ENCODE measurements at places on chromosomes 7 and 10. TPM values are rescaled to one million over a fixed set of nuclear protein-coding genes. Genes with fewer than 3 reads are reported as not detected.

Gene WIPF3
- total RNA-seq, result not detected

Gene POLR2J3
- 22.7 TPM for total RNA-seq

Gene OPALIN
- not detected for total RNA-seq

Gene AQP1
- 0.39 TPM for total RNA-seq

Gene ZPBP
- not detected for total RNA-seq

DNA sequence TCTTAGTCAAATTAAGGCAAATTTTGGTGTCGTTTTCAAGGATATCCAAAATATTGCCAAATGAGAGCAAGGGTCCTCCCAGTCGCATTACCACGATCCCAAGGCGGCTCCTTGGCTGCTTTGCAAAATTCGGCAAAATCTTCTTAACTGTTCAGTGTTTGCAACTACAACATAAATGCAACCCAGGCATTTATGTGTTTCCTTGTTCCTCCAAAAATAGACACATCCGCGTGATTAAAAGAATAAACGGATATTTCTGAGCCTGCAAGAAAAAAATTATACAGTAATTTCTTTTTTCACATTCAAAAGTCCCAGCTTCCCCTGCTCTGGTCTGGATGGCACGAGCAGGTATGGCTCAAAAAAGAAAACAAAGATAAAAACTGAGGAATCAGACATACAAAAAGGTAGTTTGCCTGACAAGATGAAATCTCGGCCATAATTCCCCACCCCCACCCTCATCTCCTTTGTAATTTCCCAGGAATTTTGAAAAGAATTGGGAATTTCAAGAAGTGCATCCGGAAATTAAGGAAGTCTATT is 6.0 kb downstream of the SKIDA1 start:
- no peaks in the 10 kb centered on the region for H3K36me3 ChIP-seq
- H3K27me3 ChIP-seq, result no peaks in the 10 kb centered on the region
- no peak for DNase-seq
- peaks cover 67% of the 10 kb centered on the region for H3K4me1 ChIP-seq
- H3K4me3 ChIP-seq, result peak overlapping the region; percentile 95

DNA sequence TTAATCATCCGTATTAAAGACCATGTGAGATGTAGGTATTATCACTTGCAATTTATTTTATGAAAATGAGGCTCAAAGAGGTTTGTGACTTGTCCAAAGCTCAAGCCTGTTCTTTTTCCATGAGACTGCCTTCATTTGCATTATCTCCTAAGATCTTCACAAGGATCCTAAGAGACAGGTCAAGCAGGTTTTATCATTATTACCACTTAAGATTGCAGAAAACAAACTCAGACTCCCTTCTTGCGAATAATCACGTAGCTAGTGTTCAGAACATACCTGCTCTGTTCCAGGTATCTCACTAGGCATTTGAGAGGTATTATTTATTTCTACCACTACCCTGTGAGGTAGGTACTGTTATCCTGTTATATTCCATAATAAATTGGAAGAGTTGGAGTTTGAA is 64.8 kb downstream of the ZNRF2 start:
- H3K36me3 ChIP-seq, result no peaks in the 10 kb centered on the region
- no peaks in the 10 kb centered on the region for H3K27me3 ChIP-seq
- H3K4me3 ChIP-seq, result no peak overlapping the region
- H3K4me1 ChIP-seq, result peaks cover 26% of the 10 kb centered on the region
- DNase-seq, result no peak

GRCh38 chr10:86335257-86335656 is 31.3 kb downstream of the GRID1 start:
- H3K4me3 ChIP-seq, result no peak overlapping the region
- no peak overlapping the region for H3K27ac ChIP-seq
- no peaks in the 10 kb centered on the region for H3K4me1 ChIP-seq
- H3K27me3 ChIP-seq, result peaks cover 18% of the 10 kb centered on the region

- H3K36me3 ChIP-seq, result no peaks in the 10 kb centered on the region
- H3K4me3 ChIP-seq, result no peak overlapping the region
- DNase-seq, result no peak
These were observed 139.5 kb downstream of the PFKFB3 start for GRCh38 chr10:6342096-6342685.

DNA sequence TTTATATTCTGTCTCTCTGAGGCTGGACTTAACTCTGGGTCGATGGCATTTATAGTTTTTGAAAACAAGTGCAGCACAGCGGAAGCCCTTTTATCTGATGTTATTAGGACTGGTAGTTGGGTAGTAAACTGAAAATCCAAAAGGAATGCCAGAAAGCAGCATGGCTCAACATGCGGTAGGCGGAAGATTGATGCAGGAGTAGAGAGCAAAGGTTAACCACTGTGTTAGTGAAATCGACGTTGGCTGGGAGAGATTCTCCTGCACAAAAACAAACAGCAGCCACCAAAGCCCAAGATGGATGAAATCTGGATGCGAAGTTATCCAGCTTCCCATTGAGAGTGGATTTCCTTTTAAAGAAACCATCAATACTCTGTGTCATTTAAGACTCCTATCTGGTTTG is 54.5 kb upstream of the EMX2 start:
- H3K4me3 ChIP-seq, result no peak overlapping the region
- H3K4me1 ChIP-seq, result no peaks in the 10 kb centered on the region
- no peak for DNase-seq
- peaks cover 29% of the 10 kb centered on the region for H3K27me3 ChIP-seq

All from HFFc6 (cell line).